ENCODE measurements at places on chromosomes 4 and X.

DNA sequence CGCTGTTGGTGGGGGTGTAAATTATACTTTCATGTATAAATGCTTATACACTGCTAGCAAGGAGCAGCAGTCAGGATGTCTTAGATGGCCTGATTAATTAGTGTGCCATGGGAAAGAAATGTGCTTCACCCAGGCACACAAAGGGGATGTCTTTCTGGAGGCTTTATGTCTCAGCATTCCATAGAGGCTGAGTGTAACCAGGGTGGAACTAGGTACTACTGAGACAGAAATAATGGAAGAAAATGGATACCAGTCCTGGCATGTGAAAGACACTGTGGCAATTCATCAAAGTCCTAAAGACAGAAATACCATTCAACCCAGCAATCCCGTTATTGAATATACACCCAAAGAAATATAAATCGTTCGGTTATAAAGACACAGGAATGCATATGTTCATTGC lies 52.5 kb downstream of the PF4 start:
- no peak for DNase-seq

GRCh38 chr4:87886083-87886482 lies 53.3 kb downstream of the MEPE start:
- no peak for DNase-seq

GRCh38 chr4:15930314-15930713 lies 8.2 kb downstream of the FGFBP1 start:
- no peak for DNase-seq

DNA sequence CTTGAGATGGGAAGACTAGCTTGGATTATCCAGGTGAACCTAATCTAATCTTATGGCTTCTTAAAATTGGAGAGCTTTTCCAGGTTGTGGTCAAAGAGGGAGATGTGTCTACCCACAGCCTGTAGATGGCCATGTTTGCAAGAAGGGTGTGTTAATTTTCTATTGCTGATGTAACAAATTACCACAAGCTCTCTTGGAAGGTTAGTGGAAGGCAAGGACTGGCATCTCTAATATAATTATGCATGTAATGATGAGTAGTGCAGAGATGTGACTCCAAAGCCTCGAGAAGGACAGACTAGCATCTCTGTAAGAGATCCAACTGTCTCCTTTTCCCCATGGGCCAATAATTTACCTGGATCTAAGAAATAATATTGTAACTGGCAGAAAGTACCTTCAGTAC lies 3.2 kb upstream of the ADH1B start:
- no peak for DNase-seq

GRCh38 chr4:663438-664428 lies 10.3 kb downstream of the ATP5ME start:
- DNase-seq: no peak

- no peak for DNase-seq
These were observed 690 bp upstream of the NEIL3 start for GRCh38 chr4:177308847-177309521.

DNA sequence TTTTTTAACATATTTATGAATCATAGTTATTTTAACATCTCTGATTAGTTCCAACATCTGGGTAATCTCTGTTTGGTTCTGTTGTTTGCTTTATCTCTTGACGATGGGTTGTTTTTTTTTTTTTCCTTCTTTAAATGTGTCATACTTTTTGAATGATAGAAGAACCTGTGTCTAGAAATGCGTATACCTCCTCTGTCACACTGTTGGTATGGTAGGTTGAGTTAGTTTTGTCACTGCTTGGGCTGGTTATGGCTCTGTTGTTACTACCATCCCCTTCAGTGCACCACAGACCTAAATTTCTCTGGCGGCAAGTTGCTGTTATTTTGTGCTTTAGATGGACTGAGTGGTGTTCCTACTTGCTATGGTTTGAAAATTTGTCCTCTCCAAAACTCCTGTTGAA lies 16.8 kb downstream of the STIM2 start:
- DNase-seq: no peak

- DNase-seq: no peak
These were observed 1.9 kb downstream of the UBL4A start for GRCh38 chrX:154484255-154485149.

DNA sequence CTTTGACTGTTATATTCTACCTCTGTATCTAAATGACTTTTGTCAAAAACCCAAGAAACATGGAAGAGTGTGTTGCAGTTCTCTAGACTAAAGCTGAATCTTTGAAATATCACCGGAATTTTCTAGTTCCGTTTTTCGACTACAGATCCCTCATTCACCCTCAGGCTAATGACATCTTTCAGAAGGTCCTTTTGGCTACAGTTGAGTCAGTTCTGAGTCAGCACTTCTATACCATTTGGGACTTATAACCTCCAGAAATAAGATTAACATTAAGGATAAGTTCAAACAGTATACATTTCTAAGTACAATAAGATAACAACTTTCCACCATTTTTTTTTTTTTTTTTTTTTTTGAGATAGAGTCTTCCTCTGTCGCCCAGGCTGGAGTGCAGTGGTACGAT lies 331.0 kb upstream of the CPXCR1 start:
- no peak for DNase-seq

GRCh38 chr4:126513596-126513995 lies 1119.2 kb upstream of the INTU start:
- no peak for DNase-seq

- no peak for DNase-seq
These were observed 1118.3 kb upstream of the ADGRL3 start for GRCh38 chr4:60081839-60082238.

GRCh38 chr4:83606898-83607297 lies 71.0 kb downstream of the GPAT3 start:
- no peak for DNase-seq

GRCh38 chrX:68703369-68703768 lies 55.9 kb downstream of the STARD8 start:
- no peak for DNase-seq

DNA sequence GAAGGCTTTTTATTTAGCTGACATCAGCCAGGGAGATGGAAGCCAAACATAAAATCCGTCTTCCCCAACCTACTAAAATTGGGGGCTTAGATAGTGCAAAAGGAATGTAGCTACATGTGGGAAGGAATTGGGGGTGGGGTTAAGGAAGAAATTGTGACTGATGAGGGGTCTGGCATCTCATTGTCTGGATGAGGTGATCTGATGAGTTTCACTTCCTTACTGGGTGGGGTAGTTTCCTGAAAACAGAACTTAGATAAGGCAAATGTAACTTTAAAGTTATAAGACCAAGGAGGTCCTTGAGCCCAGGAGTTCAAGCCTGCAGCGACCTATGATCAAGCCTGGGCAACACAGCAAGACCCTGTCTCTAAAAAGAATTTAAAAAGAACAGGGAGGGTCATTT lies 105.5 kb upstream of the NEIL3 start:
- DNase-seq: no peak

DNA sequence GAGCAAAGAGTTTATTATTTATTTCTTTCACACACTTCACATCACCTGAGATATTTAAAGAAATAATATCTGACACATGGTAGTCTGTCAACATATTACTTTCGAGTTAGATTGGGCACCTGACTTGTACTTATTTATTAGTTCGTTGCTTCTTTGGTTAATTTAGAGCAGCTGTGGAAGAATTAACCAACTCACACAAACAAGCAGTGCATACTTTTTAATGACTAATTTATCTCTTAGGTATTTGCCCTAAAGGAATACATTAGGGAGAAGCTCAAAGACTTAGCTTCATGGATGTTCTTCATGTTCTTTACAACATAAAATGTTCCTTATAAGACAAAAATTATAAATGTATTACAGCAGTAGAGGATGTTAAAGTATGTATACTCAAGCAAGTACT lies 242.9 kb downstream of the ARHGAP24 start:
- no peak for DNase-seq

- no peak for DNase-seq
These were observed 52.2 kb downstream of the SPATA18 start for GRCh38 chr4:52103319-52103718.

- no peak for DNase-seq
These were observed 69.0 kb upstream of the PSAPL1 start for GRCh38 chr4:7503559-7504249.

DNA sequence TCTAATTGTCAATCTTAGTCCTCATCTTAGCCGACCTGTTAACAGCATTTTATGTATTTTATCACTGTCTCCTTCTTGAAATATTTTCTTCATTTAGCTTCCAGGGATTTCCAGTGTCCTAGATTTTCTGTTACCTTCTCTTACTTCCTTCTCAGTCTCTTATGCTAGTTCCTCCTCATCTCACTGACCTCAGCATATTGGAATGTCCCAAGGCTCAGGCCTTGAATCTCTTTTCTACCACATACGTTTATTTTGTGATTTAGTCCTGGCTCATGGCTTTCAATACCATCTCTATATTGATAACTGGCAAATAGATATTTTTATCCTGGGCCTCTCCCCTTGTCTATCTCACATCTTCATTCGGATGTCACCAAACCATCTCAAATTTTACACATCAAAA lies 61.1 kb downstream of the IQCM start:
- DNase-seq: no peak

GRCh38 chr4:99408346-99408745 lies 26.8 kb downstream of the ADH7 start:
- no peak for DNase-seq

- DNase-seq: no peak
These were observed 231.7 kb upstream of the PPARGC1A start for GRCh38 chr4:24121395-24122175.

DNA sequence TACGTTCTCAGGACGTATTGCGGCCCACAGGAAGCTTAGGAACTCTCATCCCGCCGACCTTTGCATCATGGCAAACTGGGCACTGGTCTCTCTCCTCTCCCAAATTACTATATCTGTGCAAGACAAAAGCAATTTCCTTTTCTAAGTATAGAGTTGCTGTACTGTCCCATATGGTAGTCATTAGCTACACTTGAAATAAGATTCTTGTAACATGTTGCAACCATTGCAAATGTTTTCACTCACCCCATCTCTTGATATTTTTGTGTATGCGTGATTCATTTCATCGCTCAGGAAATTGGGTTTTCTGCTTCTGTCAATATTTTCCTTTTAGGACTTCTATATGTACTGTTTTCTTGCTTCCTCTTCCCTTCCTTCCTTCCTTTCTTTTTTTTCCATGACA lies 15.7 kb downstream of the ARMCX6 start:
- no peak for DNase-seq

DNA sequence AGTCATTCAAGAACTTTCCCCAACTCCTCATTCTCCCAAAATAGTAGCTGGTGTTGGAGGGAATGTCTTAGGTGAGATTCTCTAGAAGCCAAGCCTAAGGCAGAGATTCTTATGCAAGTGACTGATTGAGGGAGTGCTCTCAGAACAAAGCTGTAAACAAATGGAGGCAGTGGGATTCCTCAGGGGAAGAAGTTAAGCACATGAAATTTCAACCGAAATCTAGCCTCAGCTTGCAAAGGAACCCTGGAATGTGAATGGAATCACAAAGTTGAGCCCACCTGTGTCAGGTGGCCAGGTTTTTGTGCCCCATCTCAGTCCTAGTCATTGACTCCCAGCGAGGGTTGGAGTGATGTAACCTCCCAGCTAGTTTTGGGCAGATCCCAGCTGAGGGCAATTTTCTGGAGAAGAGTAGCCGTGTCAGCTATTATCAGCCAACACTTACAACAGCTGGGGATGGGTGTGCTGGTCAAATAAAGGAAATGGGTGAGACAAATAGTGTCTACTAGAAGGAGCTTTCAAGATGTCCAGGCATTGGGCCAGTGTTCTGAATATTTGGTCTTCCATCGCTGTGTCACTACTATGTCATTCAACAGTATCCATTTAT lies 29.7 kb upstream of the FGF2 start:
- DNase-seq: no peak

GRCh38 chr4:158894826-158895225 lies 126.0 kb downstream of the FNIP2 start:
- DNase-seq: no peak

Data from NCI-H2029 treated with DMSO at 0.1 percent for 48 hours (cell line).